ENCODE measurements at places on chromosomes 2 and 18. TPM values are rescaled to one million over a fixed set of nuclear protein-coding genes. Genes with fewer than 3 reads are reported as not detected.

DNA sequence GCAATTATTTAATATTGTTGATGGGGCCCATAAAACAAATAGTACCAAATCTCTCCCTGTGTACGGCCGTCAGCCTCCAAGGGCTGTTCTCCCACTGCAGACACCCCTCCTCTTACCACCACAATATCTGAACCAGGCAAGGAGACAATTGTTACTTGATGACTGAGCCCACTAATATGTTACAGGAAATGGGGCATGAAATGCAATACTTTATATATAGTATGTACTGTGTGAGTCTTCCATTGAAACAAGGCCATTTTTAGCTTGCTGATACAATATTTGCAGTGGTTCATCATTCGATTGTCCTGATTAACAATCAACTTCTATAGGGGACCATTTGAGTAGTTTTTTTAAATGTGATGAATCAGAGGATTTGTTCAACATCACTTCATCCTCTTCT lies 307.3 kb downstream of the GBX2 start:
- no peak for DNase-seq

Gene ERFE
- total RNA-seq: 0.91 TPM

Gene C2orf80
- total RNA-seq: not detected

DNA sequence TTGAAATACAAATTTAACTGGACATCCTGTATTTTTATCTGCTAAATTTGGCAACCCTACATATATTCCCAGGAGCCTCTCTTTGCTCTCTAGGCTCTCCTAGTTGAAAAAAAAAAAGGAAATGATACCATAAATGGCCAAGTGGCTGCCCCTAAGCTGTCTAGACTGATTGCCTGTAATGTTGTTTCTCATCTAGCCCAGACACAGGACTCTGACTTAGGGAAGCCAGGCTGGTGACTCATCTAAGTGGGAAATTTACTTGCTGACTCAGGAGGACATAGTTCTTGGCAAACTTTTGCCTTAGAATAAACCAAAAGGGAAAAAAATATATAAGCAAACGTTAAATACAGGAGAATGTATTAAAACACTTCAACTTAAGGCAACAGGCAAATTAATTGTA lies 14.6 kb upstream of the ITGAV start:
- peak; percentile 6 for DNase-seq

DNA sequence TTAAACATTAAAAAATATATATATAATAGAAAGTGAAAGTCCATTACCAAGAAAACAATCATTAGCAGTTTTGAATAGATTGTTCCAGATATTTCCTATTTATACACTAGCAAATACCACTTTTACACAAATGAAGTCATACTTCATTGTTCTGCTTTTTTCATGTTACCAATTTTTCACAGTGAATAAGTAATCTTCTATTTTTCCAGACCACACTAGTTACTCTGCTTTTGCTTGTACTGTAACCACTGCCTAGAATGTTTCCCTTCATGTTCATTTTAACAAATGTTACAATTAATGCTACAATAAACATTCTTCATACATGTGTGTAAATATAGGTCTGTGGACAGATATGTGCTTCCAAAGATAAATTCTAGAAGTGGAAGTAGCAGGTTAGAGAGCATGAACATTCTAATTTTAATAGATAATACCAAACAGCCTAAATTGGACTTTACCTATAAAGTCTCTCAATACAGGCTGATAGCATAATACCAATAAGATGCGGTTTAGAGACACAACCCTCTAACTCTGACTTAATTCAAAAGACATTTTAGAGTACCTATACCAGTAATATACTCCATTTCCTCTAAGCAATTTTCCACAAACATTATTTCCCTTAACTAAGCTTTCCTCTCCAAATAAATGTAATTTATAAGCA lies 17.0 kb downstream of the ITSN2 start:
- DNase-seq: no peak

GRCh38 chr2:172370821-172371455 lies 56.4 kb upstream of the ITGA6 start:
- DNase-seq: no peak

GRCh38 chr2:100425573-100426383 lies 8.3 kb upstream of the CHST10 start:
- DNase-seq: no peak

DNA sequence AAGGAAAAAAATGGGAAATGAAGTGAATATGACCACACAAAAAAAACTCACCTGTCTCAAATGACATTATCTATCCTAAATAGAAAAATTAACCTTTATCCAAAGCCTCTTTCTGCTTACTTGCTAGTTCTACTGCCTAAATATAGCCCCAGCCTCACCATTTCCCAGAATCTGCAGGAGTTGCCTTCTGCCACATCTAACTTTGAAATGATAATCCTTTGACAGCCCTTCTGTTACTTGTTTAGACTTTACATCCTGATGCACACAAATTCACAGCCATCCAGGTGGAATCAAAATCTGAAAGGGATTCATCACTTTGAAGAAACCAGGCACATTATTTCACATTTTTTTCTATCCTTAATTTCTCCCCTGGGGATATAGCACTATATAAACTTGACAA lies 1356.2 kb upstream of the NXPH2 start:
- no peak for DNase-seq

DNA sequence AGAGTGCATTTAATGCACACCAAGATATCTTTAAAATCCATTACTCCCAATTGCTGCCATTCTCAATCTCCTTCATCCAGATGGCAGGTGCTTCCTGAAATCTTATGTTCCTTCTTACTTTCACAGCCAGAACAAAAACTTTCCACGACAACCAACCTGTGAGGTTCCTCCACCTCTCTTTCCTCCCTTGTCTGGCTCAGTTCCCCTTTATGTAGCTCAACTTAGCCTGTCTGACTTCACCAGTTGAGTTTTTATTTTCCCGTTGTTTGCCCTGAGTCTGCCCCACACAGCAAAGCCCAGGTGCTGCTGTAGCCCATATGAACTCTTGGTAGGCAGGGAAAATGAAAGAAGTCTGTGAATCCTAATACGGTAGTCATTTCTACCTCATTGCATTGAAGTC lies 112.5 kb downstream of the MREG start:
- no peak for DNase-seq

GRCh38 chr2:61214171-61214570 lies 52.2 kb downstream of the C2orf74 start:
- no peak for DNase-seq
